ENCODE measurements at places on chromosomes 2 and 18. TPM values are rescaled to one million over a fixed set of nuclear protein-coding genes. Genes with fewer than 3 reads are reported as not detected.

MYO7B gene
- total RNA-seq: 0.75 TPM

CPLX4 gene
- not detected for total RNA-seq

RAX gene
- total RNA-seq: not detected

CTIF gene
- total RNA-seq: 7.3 TPM

ECEL1 gene
- not detected for total RNA-seq

DNA sequence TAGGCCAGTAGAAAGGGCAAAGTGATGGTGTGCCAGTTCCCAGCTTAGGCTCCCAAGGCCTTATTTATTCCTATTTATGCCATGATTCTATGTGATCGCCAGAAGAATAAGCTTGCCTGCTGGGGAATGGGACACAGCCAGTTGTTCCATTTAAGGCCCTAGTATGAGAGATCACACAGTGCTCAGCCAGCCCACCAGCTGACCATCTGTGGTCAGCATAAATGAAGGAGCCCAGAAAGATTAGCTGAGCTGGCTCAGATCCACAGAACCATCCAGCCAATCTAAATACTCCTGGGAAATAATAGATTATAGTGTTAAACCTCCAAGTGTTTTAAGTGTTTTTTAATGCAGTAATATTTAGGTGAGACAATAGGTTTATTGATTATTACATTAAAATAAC, 12.6 kb upstream of the L3MBTL4 start:
- no peaks in the 10 kb centered on the region for H3K27me3 ChIP-seq
- no peak overlapping the region for H3K4me3 ChIP-seq
- H3K27ac ChIP-seq: no peak overlapping the region
- H3K36me3 ChIP-seq: no peaks in the 10 kb centered on the region
